IMR-90 (cell line): ENCODE measurements at places on chromosomes 1 and 21. TPM values are rescaled to one million over a fixed set of nuclear protein-coding genes. Genes with fewer than 3 reads are reported as not detected.

- no peaks in the 10 kb centered on the region for H3K27me3 ChIP-seq
- peak; percentile 95 for DNase-seq
- peak overlapping the region; percentile 21; the same call in 1 of the 2 replicates for H3K4me3 ChIP-seq
Measured at GRCh38 chr1:66563094-66563800, 29.3 kb downstream of the SGIP1 start.

Gene SPTA1
- not detected in 2 replicates for polyA plus RNA-seq

Gene ADAM15
- 52.4 and 65.6 TPM in 2 replicates for polyA plus RNA-seq

DNA sequence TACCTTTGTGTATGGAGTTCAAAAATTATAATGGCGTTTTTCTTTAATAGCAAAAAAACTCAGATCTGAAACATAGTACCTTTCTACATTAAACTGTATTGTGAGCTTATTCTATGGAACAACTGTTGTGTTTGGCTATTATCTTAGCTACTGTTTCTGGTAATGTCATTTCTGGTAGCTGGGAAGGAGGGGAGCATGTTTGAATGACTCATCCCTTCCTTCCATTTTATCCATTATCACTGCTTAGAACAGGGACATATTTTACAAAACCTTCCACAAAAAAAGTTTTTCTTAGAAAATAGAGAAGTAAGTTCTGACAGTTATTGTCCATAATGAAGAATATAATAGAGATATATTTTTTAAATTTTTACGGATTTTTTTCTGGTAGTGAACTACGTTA, 128.3 kb downstream of the NRDC start:
- DNase-seq: peak; percentile 50
- no peaks in the 10 kb centered on the region for H3K27me3 ChIP-seq
- H3K4me1 ChIP-seq: no peaks in the 10 kb centered on the region
- H3K27ac ChIP-seq: no peak overlapping the region

Gene PYHIN1
- polyA plus RNA-seq: not detected in 2 replicates

- no peak overlapping the region for H3K4me3 ChIP-seq
- H3K4me1 ChIP-seq: peaks cover 2% of the 10 kb centered on the region; the same call in 1 of the 2 replicates
- no peak for DNase-seq
Measured at GRCh38 chr1:67537667-67538018, 107.4 kb upstream of the SERBP1 start.
